ENCODE measurements at places on chromosomes 12 and 14. TPM values are rescaled to one million over a fixed set of nuclear protein-coding genes. Genes with fewer than 3 reads are reported as not detected.

Gene KRT74
- total RNA-seq: not detected

Gene LALBA
- not detected for total RNA-seq

Gene PZP
- total RNA-seq: not detected

Gene TEDC1
- total RNA-seq: 15.7 TPM

Gene RASAL1
- total RNA-seq: 9.0 TPM

Gene NRXN3
- 5.6 TPM for total RNA-seq

Gene SLC25A29
- total RNA-seq: 27.8 TPM

Gene KIF21A
- total RNA-seq: 35.0 TPM

Gene GRIP1
- total RNA-seq: 3.5 TPM

Gene KRT6C
- not detected for total RNA-seq

Gene TCL1B
- total RNA-seq: not detected

Gene ANO4
- total RNA-seq: 0.15 TPM

Gene C12orf50
- not detected for total RNA-seq

Gene SERPINA10
- 0.31 TPM for total RNA-seq

Gene ETNK1
- total RNA-seq: 81.3 TPM

Gene KRT79
- not detected for total RNA-seq

Gene TSHR
- 0.22 TPM for total RNA-seq

Gene HSP90AA1
- total RNA-seq: 274 TPM

Gene NDUFB1
- 179 TPM for total RNA-seq

Gene DTX1
- 2.3 TPM for total RNA-seq

Gene CD27
- total RNA-seq: 4.4 TPM

Gene BEST3
- not detected for total RNA-seq

Gene B4GALNT3
- total RNA-seq: 143 TPM

Gene RGS6
- total RNA-seq: 0.43 TPM

Gene ZFHX2
- 1.9 TPM for total RNA-seq

Gene OLR1
- total RNA-seq: not detected

Gene GPR135
- total RNA-seq: 1.5 TPM

All from left colon (tissue), 2 donors.